Fibroblast of mammary gland (primary cell): ENCODE measurements at places on chromosomes 16 and 17.

GRCh38 chr16:52051414-52052172, 495.4 kb downstream of the TOX3 start:
- DNase-seq, result no peak

DNA sequence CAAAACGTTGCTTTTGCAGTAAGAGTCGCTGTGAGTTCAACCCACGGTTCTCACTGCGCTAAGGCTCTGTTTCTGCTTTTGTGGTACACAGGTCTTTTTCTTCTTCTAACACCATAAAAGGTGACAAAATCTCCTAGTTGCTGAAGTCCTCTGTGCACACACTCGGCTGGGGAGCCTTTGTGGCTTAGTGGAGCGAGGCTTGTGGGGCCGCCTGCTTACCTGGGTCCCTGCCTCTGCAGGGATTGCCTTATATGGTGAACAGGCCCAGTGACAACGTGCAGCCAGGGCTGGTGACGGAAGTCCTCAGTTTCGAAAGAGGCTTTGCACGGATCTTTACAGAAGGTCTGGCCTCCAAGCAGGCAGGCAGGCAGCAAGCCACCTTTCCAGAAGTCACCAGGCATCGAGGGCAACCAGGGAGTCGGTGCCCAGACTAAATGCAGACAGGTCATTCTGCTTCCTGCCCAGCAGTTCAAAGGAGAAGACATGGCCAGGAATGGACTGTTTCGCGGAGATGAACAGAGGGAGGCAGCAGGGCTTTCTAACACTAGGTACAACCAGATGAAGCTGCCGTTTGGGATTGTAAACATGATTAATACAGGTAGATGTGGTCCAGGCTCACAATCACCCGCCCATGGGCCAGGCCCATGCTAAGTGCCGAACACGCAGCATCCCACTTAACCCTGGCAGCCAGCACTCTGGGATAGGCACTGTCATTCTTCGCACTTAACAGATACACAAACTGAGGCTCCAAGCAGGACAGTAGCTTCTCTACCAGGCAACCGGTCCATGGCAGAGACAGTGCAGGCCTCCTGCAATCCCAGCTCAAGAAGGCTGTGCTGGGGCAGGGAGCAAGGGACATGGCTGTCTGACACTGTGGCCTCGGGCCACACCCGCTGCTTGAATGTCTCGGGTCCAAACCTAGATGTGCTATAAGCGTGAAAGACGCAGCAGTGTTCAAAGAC, 10.7 kb upstream of the MEAK7 start:
- no peak for DNase-seq

- no peak for DNase-seq
These were observed 37.9 kb downstream of the PIGL start for GRCh38 chr17:16254773-16255400.

DNA sequence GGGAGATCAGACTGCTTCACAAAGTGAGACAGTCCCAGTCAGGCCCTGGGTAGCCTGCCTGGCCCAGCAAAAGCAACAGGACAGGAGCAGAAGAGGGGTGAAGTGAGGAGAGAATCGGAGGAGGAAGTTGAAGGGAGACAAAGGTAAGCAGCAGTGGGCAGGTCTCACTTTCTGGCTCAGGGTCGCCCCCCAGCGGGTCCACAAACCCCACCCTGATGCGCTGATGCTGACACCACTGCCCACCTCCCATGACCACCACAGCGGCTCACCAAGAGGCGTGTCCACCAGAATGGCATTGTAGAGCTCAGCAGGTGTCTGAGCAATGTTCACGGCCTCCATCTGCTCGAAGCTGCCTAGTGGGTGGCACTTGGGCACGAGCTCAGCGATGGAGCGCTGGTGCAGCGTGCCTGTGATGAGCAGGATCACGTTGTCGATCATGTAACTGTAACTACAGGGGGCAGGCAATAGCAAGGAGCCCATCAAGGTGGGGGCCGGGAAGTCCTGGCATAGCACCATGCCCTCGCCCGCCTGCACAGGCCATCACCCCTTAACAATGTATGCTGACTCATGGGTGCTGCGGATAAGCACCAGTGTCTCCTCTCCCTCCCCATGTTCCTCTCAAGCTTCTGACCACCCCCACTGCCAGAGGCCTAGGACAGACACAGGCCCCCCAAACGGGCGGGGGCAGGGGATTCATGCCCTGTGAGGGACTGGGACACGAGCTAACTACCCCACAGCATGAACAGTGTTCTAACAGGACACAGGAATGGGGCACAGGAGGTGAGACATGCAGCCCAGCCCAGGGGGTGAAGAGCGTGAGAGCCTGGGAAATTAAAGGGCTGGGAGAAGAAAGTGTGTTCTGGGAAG, 13.6 kb downstream of the HSD11B2 start:
- DNase-seq, result peak; percentile 25

- no peak for DNase-seq
These were observed 11.5 kb upstream of the HYDIN start for GRCh38 chr16:71242036-71242435.

- DNase-seq, result no peak
These were observed 19.1 kb upstream of the CD79B start for GRCh38 chr17:63950940-63951907.

DNA sequence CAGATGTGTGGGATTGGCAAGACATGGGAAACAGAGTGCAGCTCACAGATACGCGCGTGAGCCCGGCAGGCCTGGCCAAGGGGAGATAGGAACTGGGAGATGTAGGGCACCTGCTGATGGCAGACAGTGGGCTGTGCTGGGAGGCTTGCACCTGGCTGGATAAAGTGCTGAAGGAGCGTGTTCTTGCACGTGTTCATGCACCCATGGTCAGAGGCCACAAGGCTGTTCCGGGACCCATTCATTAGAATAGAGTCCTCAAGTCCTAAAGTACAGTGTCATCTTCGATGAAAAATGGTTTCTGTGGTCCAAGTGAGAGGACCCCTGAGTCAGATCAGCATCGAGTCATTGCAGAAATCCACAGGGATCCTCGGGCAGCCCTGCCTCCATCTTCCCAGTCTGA, 236.4 kb downstream of the CCDC182 start:
- DNase-seq, result no peak

DNA sequence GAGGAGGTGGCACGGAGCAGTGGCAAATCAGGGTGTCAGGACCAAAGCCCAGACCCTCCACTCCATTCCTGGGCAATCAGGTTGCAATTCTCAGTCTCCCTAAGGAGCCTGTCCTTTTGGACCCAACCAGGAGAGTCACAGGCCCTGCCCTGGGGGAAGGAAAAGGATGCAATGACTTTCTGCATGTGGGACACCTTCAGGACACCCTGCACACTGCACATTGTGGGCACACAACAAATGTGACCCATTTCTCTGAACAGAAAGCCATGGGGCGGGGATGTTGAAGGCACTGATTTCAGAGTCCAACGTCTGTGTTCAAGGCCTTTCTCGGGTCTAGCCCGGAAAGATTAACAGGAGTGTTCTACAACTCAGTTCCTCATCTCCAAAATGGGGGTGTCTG, 286.2 kb upstream of the FOXF1 start:
- no peak for DNase-seq

GRCh38 chr16:73408311-73408710, 360.4 kb upstream of the ZFHX3 start:
- no peak for DNase-seq

DNA sequence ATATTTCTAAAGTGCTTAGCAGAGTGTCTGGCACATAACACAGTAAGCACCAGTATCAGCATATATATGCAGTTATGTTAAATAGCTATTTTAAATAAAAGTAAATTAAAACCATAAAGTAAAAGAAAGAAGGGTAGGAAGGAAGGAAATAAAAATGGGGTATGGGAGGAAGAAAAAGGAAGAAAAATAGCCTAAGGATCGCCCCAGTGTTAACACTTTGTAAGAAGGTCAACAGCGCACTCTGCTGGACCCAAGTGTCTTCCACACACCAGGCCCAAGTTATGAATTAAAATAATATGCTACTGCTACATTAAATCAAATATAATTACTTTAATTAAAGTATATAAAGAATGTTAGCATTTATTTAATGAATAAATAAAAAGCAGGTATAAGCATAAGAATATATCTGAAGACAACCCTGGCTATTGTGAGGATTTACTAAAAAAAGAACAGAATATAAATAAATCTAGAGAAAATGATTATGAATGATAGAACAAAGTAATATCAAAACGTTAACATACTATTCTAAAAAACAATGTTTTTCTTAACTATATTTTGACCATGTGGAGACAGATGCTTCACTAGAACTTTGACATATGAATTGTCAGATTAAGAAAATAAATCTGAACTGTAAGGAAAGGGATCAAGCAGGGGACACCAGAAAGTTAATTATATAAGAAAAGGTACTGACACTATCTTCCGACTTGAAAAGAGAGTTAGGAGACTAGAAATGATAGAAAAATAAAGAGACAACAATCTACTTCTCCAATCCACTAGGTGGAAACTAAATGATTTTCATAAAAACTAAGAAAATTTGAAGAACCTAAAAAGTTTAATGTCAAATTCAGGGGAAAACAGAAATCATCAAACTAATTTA, 25.9 kb downstream of the BRIP1 start:
- DNase-seq, result peak; percentile 82

DNA sequence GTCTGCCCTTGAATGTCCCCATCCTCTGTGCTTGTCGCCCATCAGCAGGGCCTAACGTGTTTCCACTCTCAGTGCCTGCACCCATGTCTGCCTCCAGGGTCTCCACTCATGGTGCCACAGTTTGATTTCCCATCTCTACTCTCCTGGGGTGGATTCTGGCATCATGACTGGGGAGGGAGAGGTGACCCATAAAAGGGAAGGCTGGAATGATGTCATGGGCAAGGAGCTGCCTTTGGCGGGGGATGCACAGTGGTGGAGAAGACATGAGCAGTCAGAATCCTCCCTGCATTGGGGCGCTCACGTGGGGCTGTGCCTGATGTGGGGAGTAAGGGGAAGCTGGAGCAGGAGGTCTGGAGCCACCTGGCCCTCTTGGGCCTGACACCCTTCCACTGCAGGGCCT, 100.9 kb downstream of the USP22 start:
- DNase-seq, result no peak
